T-cell (primary cell): ENCODE measurements at places on chromosomes 12 and 14.

DNA sequence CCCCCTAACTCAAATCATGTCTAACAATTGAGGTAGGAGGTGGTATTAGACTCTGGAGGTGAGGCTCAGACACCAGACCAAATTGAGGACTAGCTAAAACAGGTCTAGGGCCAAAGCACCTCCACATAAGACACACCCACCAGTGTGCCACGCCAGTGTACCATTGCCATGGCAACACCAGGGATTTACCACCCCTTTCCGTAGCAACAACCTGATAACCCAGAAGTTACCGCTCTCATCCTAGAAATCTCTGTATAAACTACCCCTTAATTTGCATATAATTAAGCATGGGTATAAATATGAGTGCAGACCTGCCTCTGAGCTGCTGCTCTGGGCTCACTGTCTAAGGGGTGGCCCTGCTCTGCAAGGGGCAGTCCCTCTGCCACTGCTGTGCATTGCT, 57.4 kb upstream of the PPP2R5C start:
- no peak for DNase-seq

DNA sequence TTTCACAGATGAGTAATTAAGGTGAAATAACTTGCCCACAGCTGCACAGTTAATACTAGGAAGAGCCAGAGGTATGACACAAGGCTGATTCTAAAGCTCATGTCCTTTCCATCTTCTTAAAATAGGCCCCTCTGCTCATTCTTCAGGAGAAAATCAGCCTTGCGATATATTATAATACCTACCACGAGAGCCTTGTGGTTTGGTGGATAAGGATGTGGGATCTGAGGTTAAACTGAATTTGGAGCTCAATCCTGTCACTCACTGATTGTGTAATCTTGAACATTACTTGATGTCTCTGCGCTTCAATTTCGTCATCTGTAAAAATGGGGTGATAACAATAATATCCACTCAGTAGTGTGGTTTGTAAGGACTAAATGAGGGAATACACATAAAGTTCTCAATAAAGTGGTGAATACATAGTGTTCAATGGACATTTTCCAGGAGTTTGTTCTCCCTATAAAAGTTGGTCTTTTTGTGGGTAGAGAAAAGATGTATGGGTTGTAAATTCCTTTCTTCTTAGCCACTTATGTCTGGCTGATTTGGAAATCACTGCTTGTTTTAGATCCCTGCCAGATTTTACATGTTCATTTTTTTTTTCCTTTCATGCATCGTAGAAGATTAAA, 25.1 kb upstream of the ATP2B1 start:
- no peak for DNase-seq

GRCh38 chr14:63045234-63045611, at the start of gene KCNH5:
Gene KCNH5, minus strand, starts transcription at chr14:63045458. Its CDS starts 272 bp downstream, at chr14:63045186.
- DNase-seq, result no peak

GRCh38 chr14:20755037-20755436, 9.3 kb downstream of the EDDM3A start:
- DNase-seq, result no peak

- DNase-seq, result no peak
These were observed 125.1 kb upstream of the GARIN6 start for GRCh38 chr12:99522456-99522855.

GRCh38 chr12:104681012-104681690, 224.4 kb downstream of the CHST11 start:
- no peak for DNase-seq

- no peak for DNase-seq
These were observed 28.7 kb upstream of the OR10P1 start for GRCh38 chr12:55607821-55608594.

GRCh38 chr14:101127224-101127623, 223.7 kb upstream of the RTL1 start:
- no peak for DNase-seq

- no peak for DNase-seq
These were observed 277.4 kb downstream of the BCL11B start for GRCh38 chr14:98994561-98994960.

- no peak for DNase-seq
These were observed 177.4 kb downstream of the PRKCH start for GRCh38 chr14:61498811-61499210.

DNA sequence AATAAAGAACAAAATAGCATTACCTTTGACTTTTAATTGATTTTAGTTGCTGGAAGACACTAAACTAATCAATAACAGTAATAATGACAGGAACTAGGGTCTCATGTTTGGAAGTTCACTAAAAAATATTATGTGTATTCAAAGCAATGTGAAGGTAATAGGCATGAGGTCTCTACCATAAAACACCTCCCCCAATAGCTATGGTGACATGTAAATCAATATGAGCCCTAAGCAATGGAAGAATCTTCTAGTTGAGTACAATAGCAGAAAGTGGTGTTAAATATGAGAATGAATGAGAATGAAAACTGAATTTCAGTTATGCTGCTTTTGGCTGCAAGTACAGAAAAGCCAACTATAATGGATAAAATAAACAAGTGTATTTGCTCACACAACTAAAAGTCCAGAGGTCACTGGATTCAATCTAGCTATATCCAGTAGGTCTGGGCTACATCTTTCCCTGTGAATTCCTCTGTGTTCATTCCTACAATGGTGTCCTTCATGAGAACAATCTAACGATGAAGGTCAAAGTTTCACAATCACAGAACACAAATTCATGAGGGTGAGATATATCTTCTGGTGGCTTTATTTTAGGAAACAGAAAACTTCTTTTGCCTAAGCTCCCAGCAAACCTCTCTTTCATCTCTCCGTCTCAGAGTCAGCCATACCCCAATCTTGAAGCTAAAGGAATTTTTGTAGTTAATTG, 728.0 kb downstream of the FSCB start:
- no peak for DNase-seq

DNA sequence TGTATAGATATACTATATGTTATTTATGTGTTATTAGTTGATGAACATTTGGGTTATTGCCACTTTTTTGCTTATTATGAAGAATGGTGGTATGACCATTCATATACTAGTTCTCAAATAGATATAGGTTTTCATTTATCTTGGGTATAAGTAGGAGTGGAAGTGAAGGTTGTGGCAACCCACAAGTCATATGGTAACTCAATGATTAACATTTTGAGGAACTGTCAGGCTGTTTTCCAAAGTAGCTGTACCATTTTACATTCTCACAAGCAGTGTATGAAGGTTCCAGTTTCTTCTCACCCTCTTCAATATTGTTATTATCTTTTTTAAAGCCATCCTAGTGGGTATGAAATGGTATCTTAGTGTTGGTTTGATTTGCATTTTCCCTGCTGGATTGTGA, 19.0 kb upstream of the MSRB3 start:
- DNase-seq, result no peak

GRCh38 chr14:37340353-37340752, 142.6 kb downstream of the MIPOL1 start:
- no peak for DNase-seq

DNA sequence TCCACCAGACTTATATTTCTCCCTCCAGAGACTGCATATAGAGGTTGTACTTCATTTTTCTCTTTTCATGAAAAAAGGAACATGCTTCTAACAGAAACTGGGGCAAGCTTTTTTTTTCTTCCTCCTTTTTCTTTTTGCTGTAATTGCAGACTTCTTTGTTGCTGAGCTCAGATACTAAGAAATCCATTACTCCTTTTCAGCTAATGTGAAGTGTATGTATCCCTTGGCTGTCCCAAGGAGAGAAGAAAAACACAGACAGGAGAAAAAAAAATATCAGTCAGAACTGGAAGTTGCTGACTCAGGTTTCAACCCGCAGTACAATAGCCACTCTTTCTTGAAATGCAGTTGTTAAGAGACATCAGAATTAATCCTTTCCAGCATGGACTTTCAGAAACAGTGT, 1248.4 kb downstream of the LRFN5 start:
- no peak for DNase-seq

DNA sequence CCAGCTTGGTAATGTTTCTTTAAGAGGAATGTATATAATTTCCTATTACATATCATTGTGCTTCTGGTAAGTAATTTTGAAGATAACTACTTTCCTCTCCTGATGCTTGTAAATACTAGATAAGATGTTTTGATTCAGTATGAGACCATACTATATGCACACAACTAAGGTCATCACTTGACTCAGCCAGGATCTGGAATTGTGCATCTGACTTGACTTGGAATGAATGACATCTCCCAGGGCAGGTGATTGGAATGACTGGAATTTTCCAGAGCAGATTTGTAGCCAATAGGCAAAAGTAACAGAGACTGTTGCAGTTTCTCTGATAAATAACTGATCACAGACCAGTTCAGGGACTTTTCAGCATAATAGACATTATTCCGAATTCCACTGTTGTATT, 11.1 kb downstream of the BEST3 start:
- DNase-seq, result no peak

DNA sequence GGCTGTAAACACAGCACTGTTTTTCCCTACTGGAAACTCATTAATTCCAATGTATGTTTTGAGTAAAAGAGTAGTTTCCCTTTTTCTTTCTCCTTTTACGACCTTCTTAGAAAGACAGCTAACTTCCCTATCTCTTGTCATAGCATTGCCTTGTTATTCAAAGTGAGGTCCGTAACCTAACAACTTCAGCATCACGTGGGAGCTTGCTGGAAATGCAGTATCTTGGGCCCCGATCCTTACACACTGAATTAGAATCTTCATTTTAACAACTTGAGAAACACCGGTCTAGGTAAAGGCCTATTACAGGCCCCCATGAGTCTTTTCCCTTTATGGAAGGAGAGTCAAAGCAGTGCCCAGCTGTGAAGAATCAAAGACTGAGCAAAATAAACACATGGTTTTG, 230.7 kb upstream of the PRKD1 start:
- no peak for DNase-seq

DNA sequence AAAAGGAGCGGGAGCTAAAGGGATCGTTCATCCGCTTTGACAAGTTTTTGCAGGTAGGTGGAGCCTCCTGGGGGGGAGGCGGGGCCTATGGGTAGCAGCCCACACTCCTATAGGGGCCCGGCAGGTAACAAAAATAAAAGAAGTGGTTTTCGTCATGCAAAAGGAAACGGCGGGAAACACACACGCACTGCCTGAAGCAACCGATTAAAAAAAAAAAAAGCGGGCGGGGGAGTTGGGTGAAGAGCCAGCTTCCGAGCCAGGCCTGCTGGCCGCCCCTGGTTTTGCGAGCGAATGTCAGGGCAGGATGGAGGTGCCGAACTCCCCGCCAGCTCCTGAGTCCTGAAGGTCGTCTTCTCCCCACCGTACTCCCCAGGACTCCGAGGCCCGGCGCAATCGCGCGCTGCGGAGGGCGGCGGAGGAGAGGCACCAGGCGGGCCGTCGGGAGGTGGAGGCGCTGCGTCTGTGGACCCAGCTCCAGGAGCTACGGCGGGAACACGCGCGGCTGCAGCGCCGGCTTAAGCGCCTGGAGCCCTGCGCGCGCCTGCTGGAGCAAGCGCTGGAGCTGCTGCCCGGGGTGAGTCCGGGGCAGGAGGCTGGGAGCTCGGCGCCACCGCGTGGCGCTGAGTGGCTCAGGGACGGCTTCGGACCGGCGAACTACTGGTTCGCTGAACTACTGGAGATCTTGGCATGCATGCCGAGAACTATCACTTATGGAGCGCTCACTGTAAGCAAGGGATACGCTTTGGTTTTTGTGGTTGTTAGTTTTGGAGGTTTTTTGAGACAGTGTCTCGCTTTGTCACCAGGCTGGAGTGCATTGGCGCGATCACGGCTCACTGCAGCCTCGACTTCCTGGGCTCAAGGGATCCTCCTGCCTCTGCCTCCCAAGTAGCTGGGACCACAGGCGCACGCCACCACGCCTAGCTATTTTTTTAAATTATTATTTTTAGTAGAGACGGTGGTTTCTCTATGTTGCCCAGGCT, 3.6 kb downstream of the CFAP73 start:
- DNase-seq, result peak; percentile 61

DNA sequence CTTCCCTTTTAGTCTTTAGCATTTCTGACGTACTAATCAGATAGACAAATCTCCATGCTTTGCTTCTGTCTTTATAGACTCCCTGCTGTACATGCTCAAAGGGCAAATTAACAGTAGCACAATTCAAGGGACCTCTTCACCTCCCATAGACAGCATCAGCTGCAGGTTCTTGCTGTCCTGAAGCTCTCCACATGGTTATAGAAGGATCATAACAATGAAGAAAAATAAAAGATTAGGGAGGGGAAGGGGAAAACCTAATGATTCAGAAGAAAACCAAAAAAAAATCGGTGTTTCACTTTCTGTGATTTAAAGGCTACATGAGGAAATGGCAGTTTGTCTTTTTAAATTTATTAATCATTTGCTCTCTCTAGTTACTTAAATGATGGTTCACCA, 155.5 kb downstream of the PTCSC3 start:
- no peak for DNase-seq

DNA sequence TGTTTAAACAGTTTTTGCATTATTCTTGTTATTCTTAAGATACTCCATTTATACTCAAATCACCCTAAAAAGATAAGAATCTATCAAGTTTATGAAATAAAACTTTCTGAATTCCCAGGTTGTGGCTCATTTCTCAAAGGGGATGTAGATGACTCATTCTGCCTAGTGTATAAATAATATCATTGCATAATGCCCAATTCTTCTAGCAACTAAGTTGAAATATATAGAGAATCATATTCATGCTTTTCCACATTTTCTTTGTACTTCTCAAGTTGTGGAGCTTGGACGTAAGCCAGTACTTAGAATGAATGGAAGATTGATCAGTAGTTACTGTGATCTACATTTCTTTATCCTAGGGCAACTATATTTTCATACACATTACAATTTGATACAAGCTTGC, 201.1 kb downstream of the PPFIA2 start:
- no peak for DNase-seq

GRCh38 chr12:114901316-114901715, 217.3 kb upstream of the TBX3 start:
- DNase-seq, result no peak

- no peak for DNase-seq
These were observed 3.1 kb upstream of the GPRC5D start for GRCh38 chr12:12954878-12955625.

- no peak for DNase-seq
These were observed 332.9 kb downstream of the BCAT1 start for GRCh38 chr12:24615967-24616411.

DNA sequence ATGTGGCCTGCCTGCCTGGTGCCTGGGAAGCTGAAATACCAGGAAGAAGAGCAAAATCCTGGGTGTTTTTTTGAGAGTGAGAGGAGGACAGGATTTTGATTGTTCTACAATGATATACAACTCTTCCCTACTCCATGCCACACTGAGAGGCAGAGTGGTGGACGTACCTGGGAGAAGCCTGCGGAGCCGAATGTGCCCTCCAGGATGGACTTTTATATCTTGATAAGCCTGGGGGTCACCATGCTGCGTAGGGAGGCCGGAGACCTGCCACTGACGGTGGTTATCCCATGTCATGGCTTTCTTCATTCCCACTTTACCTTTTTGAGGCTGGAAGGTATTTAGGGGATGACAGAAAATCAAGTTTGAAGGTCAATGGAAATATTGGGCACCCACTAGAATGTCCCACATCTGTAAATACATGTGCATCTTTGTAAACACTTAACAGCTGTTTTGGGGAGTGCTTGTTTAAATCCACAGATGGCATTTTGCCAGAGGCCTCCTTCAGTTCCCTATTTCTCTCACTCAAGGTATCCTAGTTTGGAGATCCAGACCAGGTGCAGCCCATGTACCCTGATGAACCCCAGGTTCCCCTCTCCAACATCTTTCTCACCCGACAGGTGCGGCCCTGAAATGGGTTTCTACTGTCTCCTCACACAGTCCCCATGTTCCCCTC, 1.1 kb upstream of the GLT1D1 start:
- DNase-seq, result no peak
